Esophagus muscularis mucosa (tissue), 4 donors: ENCODE measurements at places on chromosomes 4 and X. TPM values are rescaled to one million over a fixed set of nuclear protein-coding genes. Genes with fewer than 3 reads are reported as not detected.

The TBX22 gene
- total RNA-seq, result not detected

The ODAM gene
- not detected for total RNA-seq

The OPRPN gene
- not detected for total RNA-seq

- no peak for DNase-seq
Observed at GRCh38 chrX:28135378-28136047, 154.3 kb upstream of the DCAF8L1 start.

DNA sequence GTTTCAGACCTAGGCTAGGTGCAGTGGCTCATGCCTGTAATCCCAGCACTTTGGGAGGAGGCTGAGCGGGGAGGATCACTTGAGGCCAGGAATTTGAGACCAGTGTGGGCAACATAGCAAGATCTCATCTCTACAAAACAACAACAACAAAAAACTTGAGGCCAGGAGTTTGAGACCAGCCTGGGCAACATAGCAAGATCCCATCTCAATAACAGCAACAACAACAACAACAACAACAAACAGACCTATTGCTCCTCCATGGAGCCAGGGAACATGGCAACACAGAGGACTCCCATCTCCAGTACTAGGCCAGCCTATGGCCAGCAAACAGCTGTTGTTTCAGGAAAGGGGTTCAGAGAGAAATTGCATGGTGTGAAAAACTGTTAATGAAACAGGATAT lies 43.4 kb downstream of the SLC16A2 start:
- no peak for DNase-seq

GRCh38 chr4:177267911-177268310 lies 41.8 kb upstream of the NEIL3 start:
- no peak for DNase-seq

- DNase-seq, result no peak
Observed at GRCh38 chr4:152680988-152681603, 1.3 kb upstream of the TMEM154 start.
